ENCODE measurements at places on chromosomes 1 and 21. TPM values are rescaled to one million over a fixed set of nuclear protein-coding genes. Genes with fewer than 3 reads are reported as not detected.

DNA sequence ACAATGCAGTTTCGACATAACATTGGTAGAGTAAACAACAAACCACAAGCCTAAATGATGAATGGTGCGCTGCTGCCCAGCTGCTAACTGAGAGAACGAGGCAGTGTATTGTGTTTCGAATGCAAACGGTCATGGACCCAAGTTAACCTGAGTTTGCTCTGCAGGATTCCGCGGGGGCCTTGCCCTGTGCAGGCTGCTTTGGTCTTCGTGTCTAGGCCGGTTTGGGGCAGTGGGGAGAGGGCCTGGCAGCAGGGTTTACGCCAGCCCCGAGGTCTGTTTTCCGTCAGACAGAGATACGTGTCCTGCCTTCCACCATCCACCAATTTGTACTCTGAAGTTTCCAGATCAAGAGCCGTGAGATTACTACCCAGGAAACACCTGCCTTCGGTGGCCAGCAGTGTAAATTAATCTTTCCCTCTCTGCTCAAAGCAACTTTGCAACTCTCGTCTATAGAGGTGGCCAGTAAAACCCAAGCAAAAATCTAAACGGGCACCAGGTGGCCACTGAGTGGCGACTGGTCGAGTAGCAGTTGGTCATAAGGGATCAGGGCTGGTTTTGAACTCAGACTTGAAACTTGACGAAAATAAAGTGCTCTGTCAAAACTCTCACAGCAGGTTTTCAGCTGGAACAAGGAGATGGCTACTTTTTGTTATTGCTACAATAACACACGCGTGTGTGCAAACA, 6.3 kb upstream of the PRDM15 start:
- H3K27me3 ChIP-seq: no peaks in the 10 kb centered on the region
- no peaks in the 10 kb centered on the region for H3K36me3 ChIP-seq
- H3K4me3 ChIP-seq: no peak overlapping the region
- H3K4me1 ChIP-seq: no peaks in the 10 kb centered on the region
- H3K27ac ChIP-seq: no peak overlapping the region

DNA sequence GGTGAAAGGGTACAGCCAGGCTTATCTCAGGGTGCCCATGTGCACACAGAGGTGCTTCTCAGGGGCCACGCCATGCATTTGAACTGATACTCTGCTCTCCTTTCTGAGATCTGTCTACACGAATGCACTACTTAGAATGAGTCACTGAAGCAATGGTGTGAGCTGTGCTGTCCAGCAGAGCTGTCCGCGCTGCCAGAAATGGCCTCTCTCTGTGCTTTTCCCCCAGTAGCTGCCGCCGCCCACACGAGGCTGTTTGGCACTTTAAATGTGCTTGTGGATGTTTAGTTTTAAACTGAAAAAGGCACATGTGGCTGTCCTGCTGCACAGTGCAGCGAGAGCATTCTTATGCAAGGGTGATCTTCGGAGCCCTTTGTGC, 87.1 kb upstream of the COL6A1 start:
- H3K27me3 ChIP-seq: peaks cover 56% of the 10 kb centered on the region
- no peaks in the 10 kb centered on the region for H3K4me1 ChIP-seq
- H3K4me3 ChIP-seq: no peak overlapping the region
- H3K27ac ChIP-seq: no peak overlapping the region
- DNase-seq: no peak

DNA sequence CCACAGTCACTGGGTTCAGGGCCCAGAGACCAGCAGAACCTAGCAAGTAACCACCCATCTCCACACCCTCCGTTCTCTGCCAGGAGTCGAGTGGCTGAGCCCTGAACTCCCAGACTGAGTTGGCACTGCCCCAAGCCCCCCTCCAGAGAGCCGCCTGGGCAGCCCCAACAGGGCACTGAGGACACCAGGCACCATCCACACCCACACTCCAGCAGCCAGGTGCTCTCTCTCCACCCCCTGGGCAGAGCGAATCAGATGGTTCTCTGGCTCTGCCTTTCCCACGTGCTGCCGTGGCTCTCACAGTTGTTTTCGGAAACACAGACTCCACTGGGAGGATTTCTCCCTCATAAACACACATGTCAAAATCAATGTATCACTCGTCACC, 13.6 kb downstream of the WDR4 start:
- no peak overlapping the region for H3K4me3 ChIP-seq
- no peaks in the 10 kb centered on the region for H3K27me3 ChIP-seq
- no peak for DNase-seq
- no peak overlapping the region for H3K27ac ChIP-seq

- H3K27me3 ChIP-seq: no peaks in the 10 kb centered on the region
- DNase-seq: no peak
- H3K36me3 ChIP-seq: peaks cover 15% of the 10 kb centered on the region
- no peak overlapping the region for H3K4me3 ChIP-seq
These were observed 29.9 kb upstream of the SLC44A3 start for GRCh38 chr1:94790246-94790645.

DNA sequence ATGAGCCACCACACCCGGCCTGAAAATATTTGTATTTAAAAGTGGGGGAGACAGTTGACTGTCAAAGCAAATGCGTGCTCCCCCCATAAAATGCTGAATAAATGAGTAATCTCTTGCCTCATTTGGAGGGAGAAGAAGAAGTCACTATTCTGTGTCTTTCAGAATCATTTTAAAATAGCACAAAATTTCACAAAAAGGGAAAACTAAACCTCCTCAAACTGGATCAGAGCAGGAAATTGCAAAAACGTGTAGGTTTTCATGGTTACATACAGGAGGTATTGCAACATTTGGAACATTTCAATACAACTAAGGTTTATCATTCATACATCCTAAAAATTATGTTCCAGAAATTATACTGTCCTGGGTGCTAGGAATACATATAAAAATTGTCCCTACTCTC, 13.6 kb downstream of the MTF1 start:
- no peak overlapping the region for H3K4me3 ChIP-seq
- no peaks in the 10 kb centered on the region for H3K27me3 ChIP-seq
- peaks cover 12% of the 10 kb centered on the region for H3K36me3 ChIP-seq
- H3K4me1 ChIP-seq: peaks cover 34% of the 10 kb centered on the region

- peaks cover 38% of the 10 kb centered on the region for H3K4me1 ChIP-seq
- no peak overlapping the region for H3K27ac ChIP-seq
- no peaks in the 10 kb centered on the region for H3K27me3 ChIP-seq
- DNase-seq: peak; percentile 36
These were observed 277.0 kb upstream of the C1orf105 start for GRCh38 chr1:172143384-172144055.

DNA sequence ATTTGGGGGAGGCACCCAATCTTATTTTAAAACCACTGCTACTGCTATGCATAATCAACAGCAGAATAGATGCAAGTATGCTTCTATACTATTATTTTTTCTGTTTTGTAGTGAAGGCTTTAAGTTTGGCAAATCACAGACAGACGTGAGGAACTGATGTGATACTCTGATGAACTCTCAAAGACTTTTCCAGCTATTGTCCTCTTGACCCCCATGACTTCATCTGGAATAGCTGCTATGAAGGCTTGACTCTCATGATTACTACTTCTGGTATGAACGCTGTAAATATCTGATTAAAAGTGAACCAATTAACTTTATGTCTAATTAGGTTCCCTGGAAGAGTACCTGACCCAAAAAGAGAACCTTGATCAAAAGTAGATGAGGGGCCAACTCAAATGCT, 49.1 kb downstream of the EYA3 start:
- H3K4me1 ChIP-seq: no peaks in the 10 kb centered on the region
- no peak for DNase-seq
- no peaks in the 10 kb centered on the region for H3K27me3 ChIP-seq
- H3K27ac ChIP-seq: no peak overlapping the region

- no peaks in the 10 kb centered on the region for H3K27me3 ChIP-seq
- no peaks in the 10 kb centered on the region for H3K36me3 ChIP-seq
- no peak overlapping the region for H3K27ac ChIP-seq
- H3K4me1 ChIP-seq: no peaks in the 10 kb centered on the region
These were observed 206.8 kb downstream of the LYPLAL1 start for GRCh38 chr1:219380463-219380862.

DNA sequence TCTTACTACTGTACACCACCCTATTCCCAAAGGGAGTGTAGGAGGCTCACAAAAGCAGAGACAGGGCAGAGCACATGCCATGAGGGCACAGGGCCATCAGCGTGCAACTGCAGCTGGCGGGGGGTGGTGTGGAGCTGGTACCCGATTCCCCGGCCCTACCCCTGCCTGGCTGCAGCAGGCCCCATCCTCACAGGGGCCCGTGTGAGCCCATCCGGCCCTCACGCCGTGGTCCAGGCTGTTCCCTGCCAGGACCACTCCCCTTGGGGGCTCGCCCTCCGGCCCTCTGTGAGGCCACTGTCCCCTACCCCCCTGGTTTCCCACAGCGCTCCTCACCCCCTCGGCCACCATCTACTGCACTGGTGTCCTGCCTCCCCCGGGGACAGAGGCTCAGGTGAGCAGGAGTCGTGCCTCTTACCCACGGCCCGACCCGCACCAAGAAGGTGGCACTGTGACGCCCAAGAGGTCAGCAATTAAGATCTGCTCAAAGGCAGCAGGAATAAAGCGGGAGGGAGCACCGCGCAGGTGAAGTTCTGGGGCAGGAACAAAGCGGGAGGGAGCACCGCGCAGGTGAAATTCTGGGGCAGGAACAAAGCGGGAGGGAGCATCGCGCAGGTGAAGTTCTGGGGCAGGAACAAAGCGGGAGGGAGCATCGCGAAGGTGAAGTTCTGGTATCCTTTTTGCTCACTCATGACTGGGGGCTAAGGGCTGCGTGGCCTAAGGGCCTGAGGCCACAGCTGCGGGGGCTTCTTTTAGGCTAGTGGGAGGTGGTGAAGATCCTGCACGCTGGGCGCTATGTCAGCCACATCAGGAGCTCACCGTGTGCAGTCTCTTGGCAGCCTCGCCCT, 3.9 kb downstream of the POFUT2 start:
- no peak for DNase-seq
- no peak overlapping the region for H3K4me3 ChIP-seq
- no peaks in the 10 kb centered on the region for H3K4me1 ChIP-seq
- H3K27me3 ChIP-seq: no peaks in the 10 kb centered on the region

- peaks cover 18% of the 10 kb centered on the region for H3K27me3 ChIP-seq
- DNase-seq: no peak
- no peaks in the 10 kb centered on the region for H3K4me1 ChIP-seq
- H3K4me3 ChIP-seq: no peak overlapping the region
- no peaks in the 10 kb centered on the region for H3K36me3 ChIP-seq
These were observed 100.7 kb upstream of the TSPAN2 start for GRCh38 chr1:115189814-115190539.

DNA sequence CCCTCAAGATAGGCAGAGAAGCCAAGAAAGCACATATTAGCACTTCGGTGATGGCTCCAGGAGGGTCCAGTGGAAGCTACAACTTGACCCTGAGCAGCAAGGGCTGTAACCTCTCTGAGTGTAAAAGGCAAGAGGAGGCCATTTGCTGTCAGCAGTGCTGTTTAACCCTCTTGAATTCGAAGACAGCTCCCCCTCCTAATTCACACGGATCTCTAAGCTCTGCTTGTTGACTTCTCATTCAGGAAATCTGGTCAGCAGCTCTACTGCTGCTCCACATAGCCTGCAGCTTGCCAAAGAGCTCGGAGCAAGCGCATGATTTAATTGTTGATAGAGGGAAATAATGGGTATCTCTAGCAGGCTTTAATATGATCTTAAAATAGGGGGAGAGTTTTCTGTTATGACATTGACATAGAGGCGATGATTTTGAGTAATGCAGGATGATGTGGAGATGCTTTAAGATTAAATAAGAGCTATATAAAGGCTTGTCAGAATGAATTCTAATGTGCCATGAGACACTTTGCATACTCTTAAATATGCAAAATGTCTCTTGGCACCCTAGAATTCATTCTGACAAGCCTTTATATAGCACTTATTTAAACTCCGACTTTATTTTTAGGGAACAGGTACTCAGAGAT, 79.4 kb upstream of the USH2A start:
- no peak for DNase-seq
- H3K27me3 ChIP-seq: no peaks in the 10 kb centered on the region
- H3K36me3 ChIP-seq: no peaks in the 10 kb centered on the region
- no peak overlapping the region for H3K27ac ChIP-seq
- no peak overlapping the region for H3K4me3 ChIP-seq

Gene COL9A2
- 3.2 TPM for total RNA-seq

Gene RNU1-2
- total RNA-seq: 1,905 TPM

Gene OR6Y1
- total RNA-seq: not detected

Gene ARMH1
- total RNA-seq: 4.7 TPM

Gene RGS16
- total RNA-seq: 1.2 TPM

Gene MCOLN3
- 12.4 TPM for total RNA-seq

Gene SLC41A1
- total RNA-seq: 27.8 TPM

Gene SERINC2
- total RNA-seq: 79.8 TPM

Gene LRRC71
- total RNA-seq: not detected

Gene ASCL5
- not detected for total RNA-seq

Gene KRTAP10-10
- total RNA-seq: not detected

Gene CRYAA
- total RNA-seq: not detected

Gene S100A16
- total RNA-seq: 255 TPM

Measured in Calu3 (cell line).